Glomerular endothelial cell (primary cell): ENCODE measurements at places on chromosomes 3 and 15. TPM values are rescaled to one million over a fixed set of nuclear protein-coding genes. Genes with fewer than 3 reads are reported as not detected.
A peak's percentile ranks its signal among the peaks of the same experiment; 100 is the strongest.

HESX1 gene
- 0.58 and 1.0 TPM in 2 replicates for total RNA-seq

SHF gene
- 1.9 and 2.8 TPM in 2 replicates for total RNA-seq

FOXB1 gene
- not detected in 2 replicates for total RNA-seq

MESP2 gene
- 0.15 TPM in 1 of 2 replicates, not detected in the other for total RNA-seq

DLEC1 gene
- total RNA-seq: not detected in 2 replicates

SCAMP2 gene
- total RNA-seq: 62.3 and 87.9 TPM in 2 replicates

ROPN1 gene
- total RNA-seq: not detected in 2 replicates

GRCh38 chr3:192869131-192870031 lies 48.3 kb downstream of the MB21D2 start:
- DNase-seq: no peak

DNA sequence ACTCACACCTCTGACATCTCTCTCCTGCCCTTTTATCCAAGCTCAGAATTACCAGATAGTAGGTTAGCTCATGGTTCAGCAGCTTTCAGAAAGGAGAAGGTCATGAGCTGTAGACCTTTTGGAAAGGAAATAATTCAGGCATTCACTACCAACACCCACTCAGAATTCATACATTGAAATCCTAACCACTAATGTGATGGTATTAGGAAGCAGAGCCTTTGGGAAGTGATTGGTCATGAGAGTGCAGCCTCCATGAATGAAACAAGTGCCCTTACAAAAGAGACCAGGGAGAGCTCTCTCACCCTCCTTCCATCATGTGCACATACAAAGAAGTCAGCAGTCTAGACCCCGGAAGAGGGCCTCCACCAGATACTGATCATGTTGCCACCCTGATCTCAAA lies 315.8 kb upstream of the CCDC54 start:
- no peak for DNase-seq

- DNase-seq: no peak
Measured at GRCh38 chr3:101827211-101828174, 21.8 kb upstream of the NFKBIZ start.

DNA sequence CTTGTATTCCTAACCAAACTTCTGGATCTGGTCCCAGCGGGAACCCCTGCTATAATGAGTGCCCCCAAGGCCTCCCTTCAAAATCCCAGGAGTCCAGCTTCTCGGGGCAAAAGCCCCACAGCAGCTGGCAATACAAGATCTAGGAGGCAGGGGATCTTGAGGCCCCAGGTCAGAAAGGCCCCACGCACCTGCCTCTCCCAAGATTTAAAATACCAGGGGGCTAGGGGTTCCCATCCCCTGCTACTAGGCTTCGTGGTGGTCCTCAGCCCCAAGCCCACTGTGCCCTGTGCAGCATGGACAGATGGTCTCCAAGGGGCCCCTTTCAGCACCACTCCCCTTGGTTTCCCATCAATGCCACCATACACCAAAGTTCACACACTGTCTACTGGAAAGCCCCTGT lies 15.8 kb upstream of the CYP11A1 start:
- no peak for DNase-seq

DNA sequence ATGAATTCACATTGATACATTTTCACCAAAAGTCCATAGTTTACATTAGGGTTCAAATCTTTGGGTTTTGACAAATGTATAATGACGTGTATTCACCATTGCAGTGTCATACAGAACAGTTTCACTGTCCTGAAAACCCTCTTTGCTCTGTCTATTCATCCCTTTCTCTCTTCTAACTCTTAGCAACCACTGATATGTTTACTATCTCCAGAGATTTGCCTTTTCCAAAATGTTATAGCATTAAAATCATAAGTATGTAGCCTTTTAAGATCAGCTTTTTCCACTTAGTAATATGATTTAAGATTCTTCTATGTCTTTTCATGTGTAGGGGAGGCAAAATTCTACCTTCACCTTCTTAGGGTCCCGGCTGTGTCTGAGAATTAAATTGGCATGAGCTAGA lies 203.8 kb downstream of the TPRG1 start:
- DNase-seq: no peak

GRCh38 chr3:195060531-195061291 lies 210.2 kb downstream of the XXYLT1 start:
- DNase-seq: no peak

DNA sequence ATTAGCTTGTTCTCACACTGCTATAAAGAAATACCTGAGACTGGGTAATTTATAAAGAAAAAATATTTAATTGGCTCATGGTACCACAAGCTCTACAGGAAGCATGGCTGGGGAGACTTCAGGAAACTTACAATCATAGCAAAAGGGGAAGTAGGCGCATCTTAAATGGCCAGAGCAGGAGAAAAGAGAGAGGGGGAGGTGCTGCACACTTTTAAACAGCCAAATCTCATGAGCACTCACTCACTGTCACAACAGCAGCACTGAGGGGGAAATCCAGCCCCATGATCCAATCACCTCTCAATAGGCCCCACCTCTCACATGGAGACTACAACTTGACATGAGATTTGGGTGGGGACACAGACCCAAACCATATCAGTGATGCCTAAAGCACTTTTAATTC lies 82.5 kb downstream of the DCLK3 start:
- DNase-seq: no peak

GRCh38 chr15:57031605-57032004 lies 113.2 kb downstream of the TCF12 start:
- DNase-seq: peak; percentile 20

DNA sequence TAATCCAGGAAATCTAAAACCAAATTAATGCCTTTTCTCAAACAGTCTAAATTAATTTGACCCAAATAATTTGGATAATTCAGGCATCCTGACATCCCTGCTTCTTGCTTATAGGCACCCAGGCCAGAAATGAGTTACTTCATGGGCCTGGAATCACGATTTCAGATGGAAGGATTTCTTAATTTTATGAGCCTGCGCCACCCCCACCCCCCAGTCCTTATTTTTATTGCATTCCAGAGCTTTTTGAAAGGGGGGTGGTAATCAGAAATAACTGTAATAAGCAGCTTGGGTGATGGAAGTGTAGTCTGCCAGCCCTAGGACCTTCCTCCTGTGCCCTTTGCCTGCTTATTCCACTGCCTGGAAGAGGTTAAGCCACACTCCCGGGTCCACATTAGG lies 1.3 kb downstream of the AP2M1 start:
- DNase-seq: no peak

- DNase-seq: no peak
Measured at GRCh38 chr3:169116056-169116693, 547.3 kb downstream of the MECOM start.

DNA sequence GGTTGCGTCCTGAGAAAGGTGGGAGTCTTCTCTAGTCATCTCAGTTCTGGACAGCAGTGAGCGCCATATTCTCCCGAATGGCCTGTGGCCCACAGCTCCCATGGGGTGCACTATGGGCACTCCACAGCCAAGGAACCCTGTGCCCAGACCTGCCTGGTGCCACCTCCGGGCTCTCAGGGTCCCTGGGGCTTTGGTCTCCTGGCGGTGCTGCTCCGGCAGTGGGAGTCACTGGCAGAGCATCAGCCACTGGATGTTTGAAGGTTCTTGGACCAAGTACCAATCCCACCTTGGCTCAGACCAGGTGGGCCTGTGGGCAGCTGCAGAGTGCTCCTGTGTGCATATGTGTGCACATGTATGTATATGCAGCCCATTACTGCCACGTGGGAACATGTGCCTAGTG lies 68.3 kb upstream of the RPL32 start:
- no peak for DNase-seq

DNA sequence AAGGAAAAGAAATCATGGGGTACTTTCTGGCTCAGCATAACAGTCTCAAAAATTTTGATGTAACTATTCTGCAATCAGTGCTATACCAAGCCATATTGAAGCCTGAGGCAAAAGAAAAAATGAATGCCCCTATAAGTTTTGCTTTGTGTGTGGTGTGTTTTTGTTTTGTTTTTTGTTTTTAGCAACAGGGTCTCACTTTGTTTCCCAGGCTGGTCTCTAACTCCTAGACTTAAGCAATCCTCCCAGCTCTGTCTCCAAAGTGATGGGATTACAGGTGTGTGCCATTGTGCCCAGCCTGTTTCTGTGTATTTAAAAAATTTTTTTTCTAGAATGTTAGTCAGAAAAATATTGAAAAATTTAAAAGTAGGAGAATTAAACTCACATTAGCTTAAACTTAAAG lies 93.2 kb downstream of the ZNF280D start:
- no peak for DNase-seq
